ENCODE measurements at places on chromosomes 2 and 18.

- no peak for DNase-seq
Measured at GRCh38 chr2:26245810-26246209, 1.1 kb downstream of the HADHB start.

DNA sequence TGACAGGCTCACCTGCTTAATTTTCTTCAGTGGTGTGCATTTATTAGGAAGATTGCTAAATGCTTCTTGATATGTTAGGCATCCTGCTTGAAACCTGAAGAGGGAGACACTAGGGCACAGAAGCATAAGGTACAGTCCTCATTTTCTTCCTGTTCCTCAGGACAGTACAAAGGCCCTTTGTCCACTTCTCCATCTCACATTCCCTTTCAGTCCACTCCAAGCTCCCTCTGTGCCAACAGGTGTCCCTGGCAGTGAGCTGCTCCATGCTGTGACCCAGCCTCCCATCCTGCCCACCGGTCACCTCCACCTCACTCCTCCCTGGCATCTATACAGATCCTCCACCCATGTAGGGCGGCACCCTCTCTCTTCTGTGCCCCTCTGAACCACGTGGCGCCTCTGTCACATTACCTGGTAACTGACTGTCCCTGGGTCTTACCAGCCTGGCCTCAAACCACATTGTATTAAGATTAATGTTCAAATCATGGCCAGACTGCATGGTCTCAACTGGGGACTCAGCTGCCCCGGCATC, 162.8 kb downstream of the VAPA start:
- no peak for DNase-seq

DNA sequence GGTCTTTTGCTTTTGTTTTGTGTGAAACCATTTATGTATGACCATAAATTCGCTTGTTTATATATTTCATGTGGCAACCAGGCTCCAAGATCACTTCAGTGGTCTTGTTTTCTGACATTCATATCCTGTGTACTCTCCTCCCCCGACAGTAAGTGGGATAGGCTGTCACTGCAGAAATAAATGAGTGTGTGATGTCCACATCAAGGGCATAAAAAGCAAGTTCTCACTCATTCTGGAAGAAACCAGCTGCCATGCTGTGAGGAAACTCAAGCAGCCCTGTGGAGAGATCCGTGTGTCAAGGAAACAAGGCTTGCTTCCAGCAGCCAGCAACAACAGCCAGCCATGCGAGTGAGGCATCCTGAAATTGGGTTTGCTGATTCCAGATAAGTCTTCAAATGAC, 39.2 kb upstream of the GNAL start:
- no peak for DNase-seq

- no peak for DNase-seq
Measured at GRCh38 chr2:188870289-188870688, 103.9 kb upstream of the COL3A1 start.

- DNase-seq, result no peak
Measured at GRCh38 chr2:1746174-1747064, 2.1 kb upstream of the PXDN start.

- no peak for DNase-seq
Measured at GRCh38 chr2:19882286-19882685, 19.5 kb downstream of the TTC32 start.

GRCh38 chr18:9494778-9495331, 19.5 kb downstream of the RALBP1 start:
- DNase-seq, result peak; percentile 68

- DNase-seq, result peak; percentile 54
Measured at GRCh38 chr2:168348076-168348475, 100.7 kb upstream of the STK39 start.

DNA sequence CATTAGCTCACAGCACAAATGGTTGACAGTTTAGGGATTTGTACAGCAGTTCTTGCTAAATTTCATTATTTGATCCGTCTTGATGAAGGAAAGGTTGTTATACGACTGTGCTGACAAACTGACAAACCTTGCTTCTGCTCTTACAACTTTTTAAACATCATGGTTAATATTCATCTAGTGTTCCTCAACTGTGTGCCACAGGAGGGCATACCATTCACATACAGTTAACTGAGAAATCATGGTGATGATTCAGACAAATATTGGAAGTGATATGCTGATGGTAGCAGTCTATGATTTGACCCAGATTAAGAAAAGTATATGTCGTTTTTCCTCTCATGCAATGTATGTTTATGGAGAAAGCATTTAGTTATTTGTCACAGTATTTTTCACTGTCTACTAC, 129.8 kb upstream of the FSIP2 start:
- DNase-seq, result peak; percentile 19

GRCh38 chr18:2587788-2588187, 16.4 kb downstream of the NDC80 start:
- DNase-seq, result no peak

DNA sequence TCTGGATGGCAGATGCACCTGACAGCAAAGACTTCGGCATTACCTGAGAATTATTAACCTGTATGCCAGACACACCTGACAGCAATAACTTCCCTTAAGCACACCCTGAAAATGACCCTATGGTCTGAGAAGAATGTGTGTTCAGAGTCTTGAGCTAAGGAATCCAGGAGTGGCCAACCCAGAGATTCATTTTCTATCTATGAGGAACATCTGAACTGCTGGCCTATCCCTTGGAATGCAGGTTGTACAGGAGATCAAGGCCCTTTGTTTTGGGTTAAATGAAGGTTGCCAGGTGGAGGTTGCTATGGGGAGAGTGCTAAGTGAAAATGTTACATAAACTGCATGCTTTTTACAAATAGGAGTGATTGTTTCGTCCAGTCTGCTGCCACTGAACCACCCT, 200.9 kb upstream of the MEIS1 start:
- no peak for DNase-seq

DNA sequence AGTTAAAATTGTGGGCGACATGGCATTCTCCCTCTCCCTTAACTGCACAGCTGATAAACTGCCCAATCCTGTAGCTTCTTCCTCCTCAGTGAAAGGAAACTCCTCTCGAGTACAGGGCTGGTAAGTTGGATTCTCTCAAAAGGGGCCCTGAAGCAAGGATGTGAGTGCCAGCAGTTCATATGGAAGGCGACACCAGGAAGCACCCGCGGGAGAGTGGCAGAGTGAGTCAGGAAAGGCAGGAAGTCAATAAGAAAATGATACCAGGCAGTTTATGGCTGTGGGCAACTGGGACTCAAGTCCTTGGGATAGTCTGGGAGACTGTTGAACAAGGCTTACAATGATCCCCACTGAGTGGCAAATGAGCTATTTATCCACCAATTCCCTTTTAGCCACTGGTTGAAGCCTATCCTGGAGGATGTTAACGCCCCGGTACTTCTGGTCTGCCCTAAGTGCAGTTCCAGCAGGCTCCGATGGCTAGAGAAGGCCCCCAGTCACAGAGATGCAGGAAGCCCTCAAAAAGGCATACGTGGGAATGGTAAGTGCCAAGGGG, 34.8 kb downstream of the ABHD3 start:
- DNase-seq, result no peak
